ENCODE measurements at places on chromosomes 7 and 10.

DNA sequence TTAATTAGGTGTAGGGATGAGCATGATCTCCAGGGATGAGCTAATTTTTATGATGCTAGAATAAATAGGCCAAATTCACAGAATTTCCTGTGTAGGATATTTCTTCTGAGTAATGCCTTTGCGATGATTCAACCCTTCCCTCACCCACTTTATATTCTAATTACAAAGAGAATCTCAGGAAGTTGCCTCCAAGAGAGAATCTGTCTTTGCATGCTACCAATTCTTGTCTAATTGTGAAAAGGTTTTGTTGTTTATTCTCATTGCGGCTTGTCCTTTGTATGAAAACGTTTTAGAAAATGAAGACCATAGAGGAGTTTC is 6.3 kb downstream of the C7orf57 start:
- no peak for DNase-seq

GRCh38 chr10:23111517-23112286 is 16.3 kb downstream of the MSRB2 start:
- DNase-seq, result no peak

DNA sequence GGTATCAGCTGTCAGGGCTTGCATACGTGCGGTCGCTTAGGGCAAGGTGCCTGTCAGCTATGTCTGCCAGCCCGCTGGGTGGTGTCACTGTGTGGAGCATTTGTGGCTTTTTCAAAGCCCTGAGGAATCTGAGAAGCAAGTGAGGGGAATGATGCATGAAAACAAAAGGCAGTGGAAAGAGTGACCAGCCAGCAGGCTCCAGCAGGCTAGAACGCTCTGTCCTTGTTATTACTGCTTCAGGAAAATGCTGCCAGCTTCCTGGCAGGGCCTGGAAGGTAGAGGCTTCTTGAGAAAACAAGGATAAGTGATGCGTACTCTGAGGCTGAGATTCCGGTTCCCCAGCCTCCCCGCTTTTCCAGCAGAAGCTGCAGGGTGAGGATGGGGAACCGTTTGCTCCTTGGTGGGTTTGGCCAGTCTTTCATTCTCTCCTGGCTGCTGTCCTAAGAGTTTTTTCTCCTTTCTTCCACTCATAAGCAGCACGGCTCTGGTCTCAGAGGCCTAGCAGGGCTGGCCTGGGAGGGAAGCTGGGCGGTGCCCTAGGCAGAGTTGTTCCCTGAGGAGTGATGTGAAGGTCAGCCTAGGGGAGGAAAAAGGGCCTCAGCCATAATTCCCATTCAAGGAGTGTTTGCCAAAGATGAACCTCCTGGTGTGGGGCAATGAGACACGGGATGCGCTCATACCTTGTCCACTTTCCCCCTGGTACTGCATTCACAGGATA is 42.8 kb upstream of the MKLN1 start:
- no peak for DNase-seq

- DNase-seq, result no peak
These were observed 2.6 kb downstream of the ADCYAP1R1 start for GRCh38 chr7:31054608-31055278.

- DNase-seq, result no peak
These were observed 21.3 kb downstream of the TAS2R16 start for GRCh38 chr7:122974229-122974628.

DNA sequence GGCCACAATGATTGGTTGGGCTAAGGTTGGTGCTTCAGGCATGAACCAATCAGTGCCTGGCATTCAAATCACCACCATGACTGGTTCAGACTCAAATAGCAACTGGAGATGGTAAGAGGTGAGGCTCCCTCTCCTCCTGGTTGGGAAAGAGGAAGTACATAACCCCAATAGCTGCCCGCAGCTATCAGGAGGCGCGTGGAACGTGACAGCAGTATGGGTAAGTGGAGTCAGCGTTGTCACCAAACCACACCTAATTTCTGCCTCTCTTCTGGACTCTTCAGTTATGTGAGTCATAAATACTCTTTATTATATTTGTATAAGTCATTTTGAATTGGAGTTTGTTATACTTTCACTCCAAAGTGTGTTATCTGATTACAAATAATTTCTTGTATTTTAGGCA is 17.9 kb upstream of the ITGA8 start:
- DNase-seq, result no peak

DNA sequence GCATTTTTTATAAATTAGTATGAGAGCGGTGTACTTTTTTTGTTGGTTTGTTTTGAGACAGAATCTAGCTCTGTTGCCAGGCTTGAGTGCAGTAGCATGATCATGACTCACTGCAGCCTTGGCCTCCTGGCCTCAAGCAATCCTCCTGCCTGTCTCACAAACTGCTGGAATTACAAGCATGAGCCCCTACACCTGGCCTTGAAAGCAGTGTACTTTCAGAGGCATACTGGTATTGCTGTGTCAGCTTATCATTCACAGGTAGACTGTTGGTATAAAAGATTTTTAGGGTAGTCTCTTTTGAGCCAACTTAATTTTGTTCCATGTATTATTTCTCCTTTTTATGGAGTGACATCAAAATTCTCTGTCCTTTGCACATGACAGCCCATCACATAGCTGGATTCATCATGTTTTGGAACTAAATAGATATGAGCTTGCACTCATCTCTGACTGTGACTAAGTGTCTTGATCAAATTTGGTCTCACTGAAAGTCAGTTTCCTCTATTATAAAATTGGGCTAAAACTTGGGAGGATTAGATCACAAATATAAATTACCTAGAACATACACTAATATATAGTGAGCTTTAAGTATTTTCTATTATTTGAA is 12.4 kb downstream of the GNAT3 start:
- DNase-seq, result peak; percentile 7

DNA sequence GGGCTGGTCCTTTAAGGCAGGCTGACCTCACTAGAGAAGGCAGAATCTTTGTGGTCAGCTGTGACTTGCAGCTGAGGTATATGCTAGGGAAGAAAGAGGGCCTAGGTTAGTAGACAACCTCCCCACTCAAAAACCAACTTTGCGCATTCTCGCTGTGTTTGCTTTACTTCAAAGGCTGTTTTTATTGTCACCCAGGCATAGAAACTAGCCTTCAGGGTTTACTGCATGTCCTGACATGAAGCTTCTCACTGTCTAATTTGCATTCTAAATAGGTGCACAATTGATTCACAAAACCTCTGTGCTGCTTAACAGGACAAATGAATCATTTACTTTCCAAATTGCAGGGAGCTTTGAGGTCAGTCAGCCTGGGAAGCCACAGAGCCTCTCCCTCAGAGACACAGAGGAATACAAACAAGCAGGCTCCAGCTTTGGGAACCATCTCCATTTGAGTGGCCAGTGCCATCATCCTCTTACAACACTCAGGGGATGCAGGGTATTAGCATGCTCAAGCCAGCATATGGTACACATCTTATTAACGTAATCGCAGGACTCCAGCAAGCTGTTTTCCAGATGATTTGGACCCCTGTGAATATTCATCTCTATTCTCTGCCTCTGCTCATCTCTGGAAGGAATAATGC is 596.4 kb upstream of the GHITM start:
- DNase-seq, result no peak

- DNase-seq, result no peak
These were observed 18.4 kb upstream of the GOLGA7B start for GRCh38 chr10:97831259-97831658.

GRCh38 chr10:93916257-93917063 is 22.7 kb downstream of the SLC35G1 start:
- peak; percentile 26 for DNase-seq

GRCh38 chr10:23433701-23434100 is 5.2 kb upstream of the OTUD1 start:
- DNase-seq, result no peak

DNA sequence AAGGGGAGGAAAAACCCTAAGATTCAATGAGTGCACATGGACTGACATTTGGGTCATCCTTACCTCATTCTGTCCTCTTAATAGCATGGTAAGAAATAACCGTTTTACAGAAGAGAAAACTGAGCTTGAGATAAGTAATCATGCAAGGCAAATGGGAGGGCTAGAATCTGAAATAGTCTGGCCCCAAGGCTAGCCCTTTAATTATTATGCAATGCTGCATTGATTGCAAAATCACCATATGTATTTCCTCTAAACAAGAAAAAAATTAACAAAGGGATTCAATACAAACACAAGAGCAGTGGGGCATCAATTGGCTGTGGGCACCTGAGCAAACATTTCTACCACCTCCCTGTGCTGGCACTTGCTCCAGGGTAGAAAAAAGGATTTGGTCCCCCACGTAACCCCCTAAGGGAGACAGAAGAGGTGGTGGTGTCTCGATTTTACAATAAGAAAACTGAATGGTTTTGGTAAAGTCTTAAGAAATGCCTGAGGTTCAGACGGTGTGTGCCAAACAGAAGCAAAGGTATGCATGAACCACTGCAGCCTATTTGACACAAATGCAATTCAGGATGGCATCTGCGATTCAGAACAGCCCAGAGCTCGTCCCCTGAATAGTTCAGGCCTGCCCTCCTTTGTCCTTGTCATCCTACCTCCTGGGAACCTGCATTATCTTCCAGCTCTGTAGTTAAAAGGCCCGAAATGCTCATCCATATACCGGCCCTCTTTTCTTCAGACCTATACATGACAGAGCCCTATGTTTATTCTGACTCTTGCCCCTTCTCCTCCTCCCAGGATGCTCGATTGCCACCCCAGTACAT is 23.6 kb downstream of the PIP4K2A start:
- DNase-seq, result no peak

DNA sequence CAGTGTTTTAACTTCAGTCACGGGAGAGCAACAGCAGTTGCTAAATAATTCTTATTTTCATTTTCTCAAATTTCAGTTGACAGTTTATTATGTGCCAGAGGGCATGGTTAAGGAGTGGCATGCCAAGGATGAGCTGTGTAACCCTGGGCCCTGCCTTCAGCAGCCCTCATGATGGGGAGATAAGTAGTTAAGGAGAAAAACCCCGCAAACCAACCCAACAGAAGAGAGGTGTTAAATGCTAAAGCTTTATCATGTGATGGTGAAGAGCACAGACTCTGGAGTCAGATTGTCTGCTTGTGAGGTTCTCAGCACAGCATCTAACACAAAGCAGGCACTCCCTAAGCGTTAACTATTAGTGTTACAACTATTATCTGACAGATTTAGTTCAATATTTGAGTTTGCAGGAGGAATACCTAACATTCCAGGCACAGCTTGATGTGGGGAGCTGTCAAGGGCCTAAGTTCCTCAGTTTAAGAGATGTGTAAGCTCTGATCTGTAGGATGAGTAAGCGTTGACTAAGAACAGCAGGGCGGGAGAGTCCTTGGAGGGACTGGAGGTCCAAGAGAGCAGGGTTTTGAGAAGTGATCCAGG is 29.6 kb downstream of the STAM start:
- DNase-seq, result peak; percentile 78

- DNase-seq, result no peak
These were observed 161.2 kb upstream of the WDR11 start for GRCh38 chr10:120689777-120690529.

GRCh38 chr10:121084675-121085070 is 233.5 kb downstream of the WDR11 start:
- DNase-seq, result no peak

DNA sequence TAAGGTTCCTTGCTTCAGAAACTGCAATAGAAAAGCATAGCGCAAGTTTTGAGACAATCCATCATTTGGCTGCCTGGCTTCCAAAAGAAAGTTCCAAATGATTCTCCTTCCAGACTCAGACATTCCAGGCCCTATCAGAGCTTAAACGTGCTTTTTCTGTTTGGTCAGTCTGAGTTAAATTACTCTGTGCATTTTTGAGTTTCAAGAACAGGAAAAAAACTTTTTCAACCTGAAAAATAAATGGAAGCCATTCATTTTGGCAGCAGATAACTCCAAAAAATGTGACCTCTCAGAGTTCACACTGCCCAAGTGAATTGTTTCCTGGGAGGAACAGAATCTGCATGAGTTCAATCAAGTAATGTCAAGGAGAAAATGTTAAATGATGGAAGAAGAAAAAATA is 354.2 kb downstream of the CXCL12 start:
- DNase-seq, result no peak

DNA sequence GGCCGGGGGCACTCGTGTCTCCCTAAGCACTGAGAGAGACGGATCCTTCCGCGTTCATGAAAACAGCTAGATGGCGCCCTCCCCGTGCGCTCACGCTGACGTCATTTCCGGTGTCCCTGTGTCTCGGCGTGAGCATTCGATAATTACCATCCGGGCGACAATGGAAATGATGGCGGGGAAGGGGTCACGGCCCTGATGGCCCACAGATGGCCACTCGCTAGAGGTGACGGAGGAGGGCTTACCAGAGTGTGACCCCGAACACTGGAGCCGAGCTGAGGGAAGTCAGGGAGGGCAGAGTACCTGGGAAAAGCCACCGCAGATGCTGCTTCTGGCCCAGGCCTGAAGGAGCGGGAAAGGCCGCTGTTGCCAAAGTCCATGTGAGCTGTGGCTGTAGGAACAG is 222.9 kb downstream of the TCERG1L start:
- no peak for DNase-seq

- no peak for DNase-seq
These were observed 26.9 kb downstream of the VPS41 start for GRCh38 chr7:38881947-38882684.

DNA sequence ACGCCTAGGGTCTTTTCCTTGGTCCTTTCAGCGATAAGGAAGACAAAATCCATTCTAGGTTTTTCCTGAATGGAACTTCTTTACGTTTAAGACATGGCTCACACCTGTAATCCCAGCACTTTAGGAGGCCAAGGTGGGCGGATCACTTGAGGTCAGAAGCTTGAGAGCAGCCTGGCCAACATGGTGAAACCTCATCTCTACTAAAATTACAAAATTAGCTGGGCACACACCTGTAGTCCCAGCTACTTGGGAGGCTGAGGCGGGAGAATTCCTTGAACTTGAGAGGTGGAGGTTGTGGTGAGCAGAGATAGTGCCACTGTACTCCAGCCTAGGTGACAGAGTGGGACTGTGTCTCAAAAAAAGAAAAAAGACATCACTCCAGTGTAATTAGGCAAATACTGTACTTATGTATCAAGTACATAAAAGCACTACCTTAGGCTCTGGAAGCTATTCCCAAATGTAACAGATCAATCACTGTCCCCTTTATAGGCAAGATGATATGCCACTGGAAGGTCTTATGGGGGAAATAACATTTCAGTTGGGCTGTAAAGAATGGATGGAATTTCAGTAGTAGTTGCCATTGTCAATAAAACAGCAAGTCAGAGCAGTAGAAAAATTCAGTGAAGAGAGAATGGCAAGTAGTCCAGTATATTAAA is 5.7 kb downstream of the STK17A start:
- DNase-seq, result no peak

Data from AG08396 (cell line).